ENCODE measurements at places on chromosomes 4 and X.
A peak's percentile ranks its signal among the peaks of the same experiment; 100 is the strongest.

DNA sequence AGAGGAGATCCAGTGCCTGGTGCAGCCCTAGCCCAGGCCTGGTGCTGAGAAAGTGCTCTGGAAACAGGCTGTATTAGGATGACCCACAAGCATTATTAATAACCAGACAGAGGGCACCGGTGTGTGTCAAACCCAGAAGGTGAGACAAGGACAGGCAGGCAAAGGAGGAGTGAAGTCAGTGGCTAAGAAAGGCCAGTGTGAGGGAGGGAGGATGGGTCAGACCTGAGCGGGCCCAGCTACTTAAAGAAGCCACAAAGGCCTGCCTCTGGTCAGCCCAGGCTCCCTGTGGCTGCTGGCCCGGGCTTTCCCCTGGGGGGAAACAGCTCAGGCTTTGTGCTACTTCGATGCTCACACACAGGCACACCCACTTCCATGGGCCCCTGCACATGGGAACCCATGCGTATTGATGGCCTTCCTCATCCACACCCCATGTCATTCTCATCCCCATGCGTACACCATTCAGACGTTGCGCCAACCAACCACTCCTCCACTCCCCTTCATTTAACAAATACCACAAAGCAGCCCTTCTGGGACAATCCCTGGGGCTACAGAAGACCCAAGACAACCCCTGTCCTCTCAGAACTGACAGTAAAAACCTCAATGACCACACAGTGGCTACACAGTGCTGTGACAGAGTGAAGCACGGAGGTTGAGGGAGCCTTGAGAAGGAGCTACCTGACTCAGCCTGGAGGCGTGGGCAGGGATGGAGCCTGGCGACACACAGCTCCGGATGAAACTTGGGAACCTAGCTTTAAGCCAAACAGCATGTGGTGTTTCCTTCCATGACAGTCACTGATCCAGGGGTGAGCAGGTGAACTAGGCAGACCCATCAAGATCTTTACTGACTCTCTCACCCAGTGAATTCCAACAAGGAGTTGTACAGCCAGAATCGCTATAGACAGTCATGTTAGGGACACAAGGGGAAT, 24.9 kb upstream of the MTM1 start:
- no peak for DNase-seq

- DNase-seq = no peak
These were observed 124.5 kb upstream of the PLAC1 start for GRCh38 chrX:134782796-134783195.

- DNase-seq = no peak
These were observed 44.8 kb upstream of the CBR4 start for GRCh38 chr4:169054879-169055278.

- no peak for DNase-seq
These were observed 21.1 kb downstream of the AIFM1 start for GRCh38 chrX:130144509-130144908.

DNA sequence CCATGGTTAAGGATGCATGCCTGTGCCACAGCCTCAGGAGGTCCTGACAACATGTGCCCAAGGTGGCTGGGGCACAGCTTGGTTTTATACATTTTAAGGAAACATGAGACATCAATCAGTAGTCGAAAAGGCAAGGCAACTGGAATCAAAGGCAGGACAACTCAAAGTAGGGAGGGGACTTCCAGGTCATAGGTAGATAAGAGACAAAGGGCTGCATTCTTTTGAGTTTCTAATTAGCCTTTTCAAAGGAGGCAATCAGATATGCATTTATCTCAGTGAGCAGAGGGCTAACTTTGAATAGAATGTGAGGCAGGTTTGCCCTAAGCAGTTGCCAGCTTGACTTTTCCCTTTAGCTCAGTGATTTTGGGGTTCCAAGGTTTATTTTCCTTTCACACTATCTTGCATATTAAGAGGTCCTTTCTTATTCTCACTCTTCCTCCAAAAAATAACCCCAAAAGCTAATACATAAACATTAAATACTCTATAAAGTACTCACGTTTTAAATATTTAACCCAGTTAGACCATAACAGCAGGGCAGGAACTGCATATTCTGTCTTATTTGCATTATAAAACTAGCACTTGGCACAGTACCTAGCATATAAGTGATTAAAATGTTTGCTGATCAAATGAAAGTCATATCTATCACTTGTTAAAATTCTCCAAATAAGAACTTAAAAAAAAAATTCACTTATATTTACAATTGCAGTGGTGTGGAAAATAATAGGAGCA, 36.3 kb upstream of the UGT8 start:
- no peak for DNase-seq

DNA sequence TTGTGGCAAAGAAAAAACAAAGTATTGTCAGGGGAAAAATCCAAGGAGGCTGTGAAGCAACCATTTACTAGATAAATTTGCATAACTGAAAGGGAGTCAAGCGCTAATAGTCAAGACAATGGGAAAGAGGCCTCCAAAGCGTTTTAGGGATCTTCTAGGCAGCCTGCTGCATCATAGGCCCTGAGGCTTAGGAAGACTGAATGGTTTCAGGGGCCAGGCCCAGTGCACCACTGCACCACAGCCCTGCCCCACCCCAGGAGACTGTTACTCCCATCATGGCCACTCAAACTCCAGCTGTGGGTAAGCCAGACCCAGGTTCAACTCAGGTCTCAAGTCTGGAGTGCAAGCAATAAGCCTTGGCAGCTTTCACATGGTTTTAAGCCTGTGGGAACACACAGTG, 362.9 kb downstream of the SH3BGRL start:
- no peak for DNase-seq

- DNase-seq = no peak
These were observed 68.3 kb downstream of the MANBA start for GRCh38 chr4:102692474-102692873.

DNA sequence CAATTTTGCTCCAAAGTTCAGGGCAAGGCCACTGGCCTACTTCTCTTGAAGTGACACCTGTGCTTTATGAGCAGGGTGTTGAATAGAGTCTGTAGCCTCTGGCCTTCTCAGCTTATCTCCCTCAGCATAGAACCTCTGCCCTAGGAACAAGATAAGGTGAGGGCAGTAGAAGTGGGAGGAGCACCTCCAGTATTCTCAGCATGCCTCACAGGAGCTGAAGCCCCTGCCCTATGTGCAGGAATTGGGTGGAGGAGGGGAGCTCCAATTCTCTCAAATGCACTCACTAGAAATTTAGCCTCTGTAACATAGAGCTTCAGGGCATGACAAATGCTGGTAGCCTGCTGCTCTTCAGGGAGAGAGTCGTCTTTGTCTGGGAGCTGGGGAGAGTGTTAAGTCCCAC, 479.3 kb downstream of the IL1RAPL1 start:
- DNase-seq = no peak

DNA sequence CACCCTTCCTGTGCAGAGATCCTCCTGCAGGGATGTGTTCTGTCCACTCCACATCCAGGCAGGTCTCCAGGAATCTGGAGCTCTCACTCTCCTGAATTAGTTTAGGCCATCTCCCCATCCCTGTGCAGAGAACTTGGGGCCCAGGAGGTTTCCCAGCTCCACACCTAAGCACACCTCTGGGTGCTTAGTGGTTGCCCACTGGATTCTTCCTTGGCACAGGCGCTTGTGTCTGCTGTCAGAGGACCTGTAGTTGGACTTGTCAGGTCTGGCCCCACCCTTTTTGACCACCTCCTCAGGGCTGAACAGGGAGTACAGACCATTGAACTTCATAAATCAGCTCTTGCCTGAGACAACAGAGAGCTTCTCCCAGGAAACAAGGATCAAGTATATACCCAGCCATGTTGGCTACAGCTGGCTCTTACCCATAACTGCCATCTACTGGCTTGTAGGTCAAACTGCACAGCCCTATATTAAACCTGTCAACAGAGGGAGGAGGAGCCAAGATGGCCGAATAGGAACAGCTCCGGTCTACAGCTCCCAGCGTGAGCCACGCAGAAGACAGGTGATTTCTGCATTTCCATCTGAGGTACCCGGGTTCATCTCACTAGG, 275.5 kb downstream of the PPARGC1A start:
- DNase-seq = peak; percentile 56

DNA sequence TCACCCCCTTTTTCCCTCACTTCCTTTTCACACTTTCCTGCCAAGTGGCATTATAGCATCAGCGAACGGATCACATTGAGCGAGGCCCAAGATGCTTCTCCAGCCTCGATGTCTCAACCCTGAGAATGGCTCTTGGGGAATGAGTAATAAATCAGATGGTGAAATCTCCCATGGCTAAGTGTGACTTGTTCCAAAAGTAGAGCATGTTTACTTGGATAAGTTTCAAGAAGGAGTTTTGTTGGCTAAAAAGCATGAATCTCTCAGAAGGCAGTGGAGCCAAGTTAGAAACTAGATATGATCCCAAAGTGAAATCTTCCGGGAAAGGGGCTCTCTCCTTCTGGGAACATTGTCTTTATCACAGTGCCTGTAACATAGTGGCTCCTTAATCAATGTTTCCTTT, 316.3 kb downstream of the CAMK2D start:
- DNase-seq = no peak
